ENCODE measurements at places on chromosomes 6 and 20. TPM values are rescaled to one million over a fixed set of nuclear protein-coding genes. Genes with fewer than 3 reads are reported as not detected.

Gene RPN2
- 137 TPM for total RNA-seq

Gene GID8
- 38.2 TPM for total RNA-seq

Gene DYNLT2
- total RNA-seq, result 1.9 TPM

Gene COMMD7
- 58.2 TPM for total RNA-seq

Gene RUNX2
- total RNA-seq, result 3.3 TPM

Gene TENT5A
- total RNA-seq, result 0.66 TPM

Gene MYLK4
- total RNA-seq, result 0.26 TPM

Gene ACOT13
- total RNA-seq, result 14.4 TPM

Gene SS18L1
- 16.9 TPM for total RNA-seq

Gene GSTA1
- not detected for total RNA-seq

Gene POU3F2
- total RNA-seq, result not detected

Gene NUP153
- total RNA-seq, result 66.7 TPM

Gene IP6K3
- not detected for total RNA-seq

Gene KCNK17
- not detected for total RNA-seq

Gene PLCB1
- total RNA-seq, result 0.14 TPM

Gene THEMIS
- 85.0 TPM for total RNA-seq

Gene MUCL3
- not detected for total RNA-seq

Gene HM13
- 145 TPM for total RNA-seq

Gene KCTD20
- total RNA-seq, result 51.4 TPM

Gene SIRPD
- total RNA-seq, result not detected

Gene BMP7
- total RNA-seq, result not detected

Gene KPNA5
- 14.0 TPM for total RNA-seq

Gene GPX5
- not detected for total RNA-seq

Gene NR2E1
- total RNA-seq, result not detected

Gene CTCFL
- total RNA-seq, result not detected

Gene KCNK16
- not detected for total RNA-seq

Gene CD164
- total RNA-seq, result 246 TPM

Gene NEDD9
- total RNA-seq, result 52.9 TPM

Gene PREX1
- total RNA-seq, result 81.0 TPM

Gene ABHD12
- total RNA-seq, result 24.7 TPM

Gene NINL
- 3.8 TPM for total RNA-seq

Gene IMPG1
- total RNA-seq, result not detected

Gene MATN4
- total RNA-seq, result not detected

Gene HSD17B8
- 18.0 TPM for total RNA-seq

Gene RFX6
- not detected for total RNA-seq

Gene TBX18
- total RNA-seq, result not detected

Gene SLC17A3
- total RNA-seq, result not detected

Gene WFDC10B
- total RNA-seq, result not detected

Gene MAFB
- 0.15 TPM for total RNA-seq

Gene ATP9A
- 0.20 TPM for total RNA-seq

Gene HLA-G
- 0.15 TPM for total RNA-seq

Gene SLC2A10
- not detected for total RNA-seq

Gene AVP
- total RNA-seq, result not detected

Gene ATP6V1G2
- total RNA-seq, result 3.5 TPM

Gene PXT1
- 0.17 TPM for total RNA-seq

Gene GHRH
- not detected for total RNA-seq

Gene SLC17A2
- total RNA-seq, result not detected

Gene LPA
- total RNA-seq, result not detected

Gene IL17F
- not detected for total RNA-seq
